ENCODE measurements at places on chromosomes 13 and 19.

DNA sequence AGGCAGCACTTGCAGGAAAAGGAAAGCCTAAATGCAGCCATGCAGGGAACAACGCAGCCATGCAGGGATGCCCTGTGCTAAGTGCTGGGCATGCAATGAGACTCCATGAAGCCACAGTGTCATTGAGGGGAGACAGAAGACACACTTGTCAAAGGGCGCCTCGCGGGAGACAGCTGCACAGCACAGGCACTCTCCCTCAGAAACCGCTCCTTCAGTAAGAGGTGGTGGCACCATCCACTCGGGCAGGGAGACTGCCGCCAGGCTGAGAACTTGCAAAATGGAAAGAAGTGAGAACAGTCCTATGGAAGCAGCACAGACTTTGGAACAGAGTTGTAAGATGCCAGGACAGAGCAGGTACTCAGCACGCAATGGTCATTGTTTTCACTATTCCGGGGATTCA is 51.1 kb downstream of the GGACT start:
- DNase-seq = no peak

DNA sequence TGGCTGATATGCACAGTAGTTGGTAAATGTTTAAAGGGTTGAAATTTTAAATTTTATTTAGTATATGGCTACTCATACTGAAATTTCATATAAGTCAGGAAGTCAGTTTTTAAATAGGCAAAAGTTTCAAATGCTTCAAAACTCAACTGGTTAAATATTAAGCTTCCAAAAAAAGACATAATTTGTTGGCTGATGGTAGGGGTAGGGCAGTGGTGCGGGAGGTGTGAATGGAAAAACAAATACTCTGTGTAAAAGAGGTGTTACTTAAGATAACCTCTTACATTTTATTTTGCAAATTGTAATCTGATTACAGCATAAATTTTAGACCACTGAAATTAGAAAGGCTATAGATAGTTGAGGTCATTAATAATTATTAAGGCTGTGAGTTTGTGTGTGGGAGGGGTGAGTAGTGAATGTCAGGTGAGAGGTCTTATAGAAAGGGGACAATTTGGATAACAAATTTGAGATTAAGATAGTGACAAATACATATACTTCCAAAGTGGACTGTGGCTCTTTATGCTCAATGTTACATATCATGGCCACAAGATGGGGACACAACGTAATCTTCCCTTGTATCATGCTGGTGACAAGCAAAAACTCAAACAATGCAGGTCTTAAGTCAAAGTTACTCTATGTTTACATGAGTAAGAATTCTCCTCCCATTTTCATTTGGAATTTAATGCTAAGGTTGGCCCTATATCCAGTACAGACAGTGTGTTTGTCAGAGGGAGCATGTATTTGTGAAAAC is 36.6 kb upstream of the OXGR1 start:
- peak; percentile 47 for DNase-seq

DNA sequence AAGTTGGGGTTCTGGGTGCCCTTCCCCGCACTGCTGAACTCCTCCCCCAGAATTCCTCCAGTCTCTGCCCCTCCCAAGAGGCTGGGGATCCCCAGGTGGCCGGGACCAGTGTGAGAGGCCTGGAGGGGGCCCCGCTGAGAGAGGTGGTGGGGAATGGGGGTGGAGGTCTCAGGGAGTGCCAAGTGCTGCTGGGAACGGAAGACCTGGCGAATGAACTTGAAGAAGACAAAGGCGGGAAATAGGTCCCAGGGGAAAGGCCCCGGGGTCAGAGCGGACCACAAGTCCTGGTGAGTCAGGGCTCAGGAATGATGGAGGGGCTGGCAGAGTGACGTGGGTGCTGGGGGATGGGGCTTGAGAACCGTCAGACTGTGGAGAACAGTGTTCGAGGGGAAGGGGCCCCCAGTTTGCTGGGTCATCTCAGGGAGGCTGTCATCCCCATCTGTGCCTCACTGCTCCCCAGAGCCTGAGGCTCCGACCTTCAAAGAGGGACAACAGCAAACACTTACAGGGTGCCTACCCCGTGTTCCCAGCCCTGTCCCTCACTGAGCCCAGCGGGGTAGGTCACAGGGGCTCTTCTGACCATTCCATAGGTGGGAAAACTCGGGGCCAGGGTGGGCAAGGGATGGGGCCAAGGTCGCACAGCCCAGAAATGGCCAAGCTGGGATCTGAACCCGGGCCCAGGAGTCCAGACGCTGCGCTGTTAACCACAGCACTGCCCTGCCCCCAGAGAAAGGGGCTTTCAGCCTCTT is 16.0 kb upstream of the SEMA6B start:
- DNase-seq = no peak

DNA sequence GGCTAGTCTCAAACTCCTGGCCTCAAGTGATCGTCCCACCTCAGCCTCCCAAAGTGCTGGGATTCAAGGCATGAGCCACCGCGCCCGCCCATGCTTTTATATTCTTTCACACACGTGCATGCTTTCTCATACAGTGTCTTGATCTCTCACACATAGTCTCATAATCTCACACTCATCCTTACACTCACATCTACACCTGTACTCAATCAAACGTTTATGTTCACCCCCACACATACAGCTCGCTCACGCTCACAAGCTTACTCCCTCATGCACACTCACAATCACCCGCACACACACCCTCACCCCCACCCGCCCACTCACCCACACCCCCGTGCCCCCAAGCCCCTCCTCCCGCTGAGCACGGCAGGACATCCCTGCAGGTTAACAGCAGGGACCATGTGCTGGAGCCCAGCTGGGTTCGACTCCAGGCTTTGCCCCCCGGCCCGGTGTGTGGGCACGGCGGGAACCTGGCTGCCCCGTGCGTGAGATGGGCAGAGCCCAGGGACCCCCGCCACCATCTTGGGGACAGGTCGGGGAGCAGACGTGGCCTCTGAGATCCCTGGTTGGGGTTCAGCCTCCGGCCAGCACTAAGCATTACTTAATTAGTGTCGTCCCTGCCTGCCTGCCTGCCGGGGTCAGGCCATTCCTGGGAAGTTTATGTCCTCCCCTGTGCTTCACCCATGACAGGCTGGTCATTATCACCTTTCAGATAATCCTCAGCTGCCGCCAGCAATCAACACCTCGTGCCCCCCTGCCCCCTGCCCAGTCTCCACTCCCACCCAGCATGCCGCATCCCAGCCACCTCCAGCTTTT is 11.4 kb downstream of the SBK2 start:
- DNase-seq = peak; percentile 34

DNA sequence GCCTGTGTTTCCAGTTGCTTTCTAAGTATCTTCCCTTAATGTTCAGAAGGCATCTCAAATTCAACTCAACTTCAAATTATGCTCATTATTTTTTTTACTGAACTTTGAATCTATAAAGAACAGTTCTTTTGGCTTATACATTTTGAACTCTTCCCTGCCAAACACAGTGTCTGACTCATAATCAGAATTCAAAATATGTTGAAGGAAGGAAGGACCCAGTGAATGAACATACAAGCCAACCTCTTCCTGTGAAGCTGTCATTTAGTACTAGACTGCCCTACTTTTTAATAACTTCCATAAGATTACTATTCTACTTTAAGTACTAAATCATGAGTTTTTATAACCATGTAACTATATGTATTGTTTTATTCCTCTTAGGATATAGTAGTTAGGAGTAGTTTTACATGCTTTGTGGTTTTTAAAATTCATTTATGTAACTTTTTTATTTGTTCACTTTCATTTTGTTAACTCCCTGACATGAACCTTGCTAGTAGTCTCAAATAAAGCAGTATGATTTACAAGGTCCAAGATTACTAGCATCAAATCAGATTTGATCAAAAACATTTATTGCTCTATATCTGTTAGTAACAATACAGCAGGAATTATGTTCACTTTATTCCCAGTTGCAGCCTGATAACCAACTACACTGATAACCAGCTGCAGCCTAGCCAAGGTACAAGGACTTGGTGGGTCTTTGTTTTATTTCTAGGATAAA is 6.4 kb downstream of the NUDT15 start:
- DNase-seq = no peak

GRCh38 chr13:97432917-97433726 is 847 bp upstream of the RAP2A start:
- DNase-seq = peak; percentile 92

DNA sequence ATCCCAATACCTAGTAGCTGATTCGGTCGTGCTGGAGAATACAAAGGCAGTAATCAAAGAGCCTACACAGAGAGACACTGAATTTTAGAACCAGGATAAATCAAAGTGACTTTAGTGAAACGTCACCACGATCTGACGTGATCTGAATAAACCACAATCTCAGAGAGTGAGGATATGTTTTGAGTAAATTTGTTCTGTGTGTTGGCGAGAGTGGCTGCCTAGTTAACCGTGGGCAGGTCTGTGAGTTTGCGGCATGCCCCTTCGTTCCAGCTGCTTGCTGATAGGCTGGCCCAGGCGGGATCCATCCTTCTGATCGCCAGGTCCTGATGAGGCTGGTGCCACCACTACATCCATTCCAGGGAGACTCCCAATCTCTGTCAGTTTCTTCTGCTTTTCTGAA is 40.4 kb downstream of the LRCH1 start:
- no peak for DNase-seq

- no peak for DNase-seq
Observed at GRCh38 chr13:41494202-41494601, 36.9 kb downstream of the RGCC start.

GRCh38 chr13:32407854-32408253 is 20.1 kb downstream of the N4BP2L1 start:
- DNase-seq = no peak

DNA sequence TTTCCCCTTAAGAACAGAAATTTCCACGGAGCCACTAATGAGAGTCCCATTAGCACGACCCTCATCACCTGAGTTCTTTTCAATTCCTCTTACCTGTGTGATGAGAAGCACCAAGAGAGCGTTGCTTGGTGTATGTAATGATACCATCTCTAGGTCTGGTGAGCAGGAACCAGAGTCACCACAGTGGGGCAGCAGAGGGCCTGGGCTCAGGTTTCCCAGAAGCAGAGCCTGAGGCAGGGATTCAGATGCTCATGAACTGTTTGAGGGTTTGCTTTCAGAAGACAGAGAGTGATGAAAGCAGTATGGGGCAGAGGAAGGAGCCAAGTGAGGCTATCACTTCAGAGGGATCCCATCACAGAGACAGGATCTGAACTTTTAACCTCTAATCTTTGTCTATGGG is 3.1 kb upstream of the PTPRH start:
- no peak for DNase-seq

DNA sequence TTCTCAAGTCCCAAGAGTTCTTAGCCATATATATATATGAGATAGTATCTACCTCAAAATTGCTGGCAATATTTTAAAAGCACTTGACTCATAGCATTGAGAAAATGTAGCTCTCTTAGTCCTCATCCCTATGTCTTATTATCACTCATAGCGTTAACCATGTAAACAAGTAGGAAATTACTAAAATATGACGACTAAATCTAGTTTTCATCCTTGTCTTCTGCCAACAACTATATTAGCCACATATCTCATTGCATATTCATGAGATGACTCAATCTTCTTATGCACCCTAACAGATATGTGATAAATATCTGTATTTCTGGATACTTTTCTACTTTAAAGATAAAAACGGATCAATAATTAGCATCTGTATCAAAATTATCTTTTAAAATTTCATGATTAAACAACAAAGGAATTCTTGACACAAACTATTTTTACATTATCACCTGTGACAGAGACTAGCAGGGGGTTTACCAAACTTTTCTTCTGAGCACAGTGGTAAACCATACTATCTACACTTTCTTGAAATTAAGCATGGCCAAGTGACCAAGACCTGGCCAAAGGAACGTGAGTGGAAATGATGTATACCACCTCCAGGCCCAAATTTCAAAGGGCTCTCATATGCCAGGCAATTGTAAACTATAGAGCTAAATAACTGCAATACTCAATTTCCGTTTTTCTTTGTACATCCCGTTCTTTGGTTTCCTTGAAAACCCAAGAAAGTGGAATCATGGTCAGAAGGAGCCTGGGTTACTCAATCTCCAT is 45.7 kb downstream of the ZC3H13 start:
- DNase-seq = no peak

- no peak for DNase-seq
Observed at GRCh38 chr13:101575581-101575980, 123.1 kb downstream of the ITGBL1 start.

GRCh38 chr19:33724021-33724720 is 72.5 kb upstream of the KCTD15 start:
- no peak for DNase-seq

- DNase-seq = no peak
Observed at GRCh38 chr19:53183146-53183764, 9.9 kb downstream of the ZNF665 start.

DNA sequence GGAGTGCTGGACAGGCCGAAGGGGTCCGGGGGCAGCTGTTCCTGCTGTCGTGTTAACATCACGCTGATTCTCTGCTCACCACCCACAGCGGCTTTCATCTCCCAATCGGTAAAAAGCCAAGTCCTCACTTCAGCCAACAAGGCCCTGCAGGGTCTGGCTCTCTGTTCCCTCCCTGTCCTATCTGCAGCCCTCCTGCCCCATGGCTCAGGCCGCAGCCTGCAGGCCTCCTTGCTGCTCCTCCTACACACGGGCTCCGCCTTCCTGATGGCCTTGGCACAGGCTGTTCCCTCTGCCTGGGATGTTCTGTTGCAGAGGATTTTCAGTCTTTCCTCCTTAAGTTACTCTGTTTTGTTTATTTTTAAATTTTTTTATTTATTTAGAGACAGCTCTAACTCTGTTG is 22.2 kb downstream of the FUZ start:
- DNase-seq = no peak

GRCh38 chr13:65088906-65089305 is 2141.2 kb downstream of the PCDH9 start:
- DNase-seq = no peak

- no peak for DNase-seq
Observed at GRCh38 chr13:74114641-74115040, 19.6 kb downstream of the KLF12 start.

DNA sequence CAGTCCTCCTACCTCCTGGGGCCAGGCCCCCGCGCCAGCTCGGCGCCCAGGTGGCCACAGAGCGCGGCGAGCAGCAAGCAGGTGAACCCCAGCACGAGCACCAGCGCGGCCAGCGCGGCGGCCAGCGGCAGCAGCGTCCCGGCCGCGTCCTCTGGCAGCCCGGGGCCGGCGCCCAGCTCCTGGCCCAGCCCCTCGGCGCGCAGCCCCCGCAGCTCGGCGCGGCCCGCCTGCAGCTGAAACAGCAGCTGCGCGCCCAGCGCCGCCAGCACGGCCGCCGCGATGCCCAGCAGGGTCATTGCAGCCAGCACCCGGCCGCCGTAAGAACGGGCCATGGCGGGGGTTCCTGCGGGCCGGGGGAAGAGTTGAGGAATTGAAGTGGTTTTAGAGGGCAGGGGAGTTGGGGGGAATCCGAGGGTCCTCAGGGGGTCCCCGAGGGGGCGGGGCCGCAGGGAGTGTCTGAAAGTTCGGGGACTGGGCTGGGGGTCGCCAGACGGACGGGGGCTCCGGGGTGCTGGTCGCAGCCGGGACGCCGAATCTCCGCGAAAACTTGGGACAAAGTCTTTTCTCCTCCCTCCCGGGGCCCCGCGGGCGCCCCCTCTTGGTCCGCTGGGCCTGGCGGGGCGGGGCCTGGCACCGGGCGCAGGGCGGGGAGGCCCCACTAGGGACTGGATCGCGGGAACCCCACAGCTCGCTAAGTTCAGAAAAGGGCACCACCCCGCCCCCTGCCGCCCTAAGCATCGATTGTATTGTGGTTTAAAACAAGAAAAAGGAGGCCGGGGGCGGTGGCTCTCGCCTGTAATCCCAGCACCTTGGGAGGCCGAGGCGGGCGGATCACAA is at the start of gene TMEM221:
Gene TMEM221 (minus strand): TSS at position 538 of the 837 bp plus-strand sequence. CDS start 206 bp downstream, at position 332.
- peak; percentile 81 for DNase-seq
